ENCODE measurements at places on chromosomes 1 and 21.

DNA sequence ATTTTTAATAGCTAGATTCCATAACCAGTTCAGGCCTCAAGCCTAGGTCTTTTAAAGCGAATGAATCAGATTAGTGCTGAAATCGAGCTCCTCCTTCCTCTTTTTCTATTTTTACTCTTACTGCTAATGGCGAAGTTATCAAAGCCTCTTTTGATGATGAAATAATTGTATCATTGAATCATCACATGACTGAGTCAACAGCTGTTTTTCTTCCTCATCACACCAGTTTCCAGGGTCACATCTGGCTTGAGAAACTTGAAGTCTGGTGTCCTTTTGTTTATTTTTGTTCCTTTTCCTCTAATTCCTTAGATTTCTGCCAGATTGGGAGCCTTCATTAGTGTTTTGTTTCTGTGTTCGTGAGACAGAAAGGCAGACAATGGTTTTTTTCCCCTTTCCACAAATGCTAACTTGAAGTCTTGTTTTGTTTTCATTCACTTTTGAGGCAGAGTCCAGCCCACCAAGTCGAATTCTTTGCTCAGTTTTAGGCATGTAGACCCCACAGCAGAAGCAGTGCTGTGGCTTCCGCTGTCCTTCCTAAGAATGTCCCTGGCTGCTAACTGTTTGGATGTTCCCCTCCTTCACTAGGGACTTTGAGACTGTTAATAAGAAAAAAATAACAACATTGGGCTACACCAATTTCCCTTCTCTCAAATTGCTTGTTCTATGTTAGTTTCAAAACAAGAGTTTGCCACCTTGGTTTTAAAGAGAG, 51.9 kb upstream of the FMOD start:
- no peak for DNase-seq

DNA sequence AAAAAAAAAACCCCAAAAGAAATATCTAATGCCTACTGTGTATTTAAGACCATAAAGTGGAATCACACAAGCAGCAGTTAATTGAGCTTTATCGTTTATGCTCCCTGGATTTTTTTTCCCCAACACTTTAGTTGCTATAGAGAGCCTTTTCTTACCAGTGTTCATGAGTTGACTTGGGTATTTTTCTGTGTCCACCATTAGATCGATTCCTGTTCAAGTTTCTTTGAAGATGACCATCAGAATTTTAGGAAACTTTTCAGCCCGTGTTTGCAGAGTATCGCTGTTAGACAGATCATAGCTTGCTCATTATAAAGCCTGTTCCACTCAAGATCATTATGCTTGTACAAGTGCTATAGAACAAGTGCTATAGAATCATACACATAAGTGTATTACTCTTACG, 1.5 kb downstream of the RALGPS2 start:
- no peak for DNase-seq

DNA sequence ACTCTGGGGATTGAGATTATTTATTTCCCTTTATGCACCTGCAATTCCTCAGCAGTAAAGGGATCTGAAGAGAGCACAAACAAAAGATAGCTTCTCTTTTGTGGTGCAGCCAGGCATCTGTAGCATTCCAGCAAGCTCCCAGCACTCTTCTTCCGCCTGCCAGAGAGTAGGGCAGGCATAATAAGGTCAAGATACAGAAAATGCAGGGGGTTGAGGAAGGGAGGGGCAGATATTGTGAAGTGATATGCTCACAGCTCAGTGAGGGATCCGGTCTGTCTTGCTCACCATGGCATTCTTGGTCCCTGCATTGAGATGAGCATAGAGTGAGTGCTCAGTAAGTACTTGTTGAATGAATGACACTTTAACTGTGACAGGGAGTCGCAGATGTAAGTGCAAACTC, 23.9 kb downstream of the FASLG start:
- no peak for DNase-seq

- no peak for DNase-seq
Measured at GRCh38 chr1:47650205-47650604, 212.4 kb downstream of the FOXD2 start.

DNA sequence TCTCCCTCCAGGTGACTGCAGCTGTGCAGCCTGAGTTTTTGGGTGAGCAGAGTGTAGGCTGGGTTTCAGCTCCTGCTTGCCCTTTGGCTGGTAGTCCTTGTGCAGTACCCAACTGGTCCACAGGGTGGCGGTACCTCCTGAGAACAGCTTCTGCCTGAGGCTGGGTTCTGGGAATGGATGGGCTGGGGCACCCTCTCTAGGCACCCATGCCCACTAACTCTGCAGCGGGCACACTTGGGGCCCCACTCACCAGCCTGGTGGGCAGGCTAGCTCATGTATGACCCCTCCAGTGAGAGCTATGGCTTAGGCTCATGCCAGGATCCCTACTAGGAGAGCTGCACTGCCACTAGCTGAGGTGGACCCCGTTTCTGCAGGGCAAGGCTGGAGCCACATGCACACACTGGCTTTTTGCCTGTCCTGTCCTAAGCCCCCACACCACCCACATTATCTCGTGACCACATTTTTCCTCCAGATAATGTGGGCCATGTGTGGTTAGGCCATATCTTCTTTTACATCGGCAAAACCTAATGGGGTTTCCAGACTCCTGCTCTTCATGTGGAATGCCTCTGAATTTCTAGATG, 15.5 kb upstream of the GSTM4 start:
- peak; percentile 86 for DNase-seq

GRCh38 chr1:151492120-151492519, 19.1 kb upstream of the CGN start:
- no peak for DNase-seq

DNA sequence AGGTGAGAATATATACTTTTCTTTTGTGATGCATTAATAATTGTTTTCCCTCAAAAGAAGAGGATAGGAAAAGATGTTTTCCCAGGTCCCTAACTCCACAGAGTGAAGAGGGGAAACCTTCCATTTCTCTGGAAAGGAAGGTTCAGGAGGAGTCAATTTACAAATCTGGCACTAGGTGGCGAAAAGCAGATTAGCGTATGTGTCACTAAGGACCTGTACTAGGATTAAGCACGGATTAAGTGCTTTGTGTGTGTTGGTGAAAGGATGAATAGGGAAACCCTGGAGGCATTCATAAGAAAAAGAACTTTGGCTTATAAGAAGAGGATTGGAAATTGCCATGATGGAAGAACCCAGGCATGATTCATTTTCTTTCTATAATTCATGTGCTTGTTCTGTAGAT, 410.1 kb upstream of the PLXNA2 start:
- DNase-seq: no peak

DNA sequence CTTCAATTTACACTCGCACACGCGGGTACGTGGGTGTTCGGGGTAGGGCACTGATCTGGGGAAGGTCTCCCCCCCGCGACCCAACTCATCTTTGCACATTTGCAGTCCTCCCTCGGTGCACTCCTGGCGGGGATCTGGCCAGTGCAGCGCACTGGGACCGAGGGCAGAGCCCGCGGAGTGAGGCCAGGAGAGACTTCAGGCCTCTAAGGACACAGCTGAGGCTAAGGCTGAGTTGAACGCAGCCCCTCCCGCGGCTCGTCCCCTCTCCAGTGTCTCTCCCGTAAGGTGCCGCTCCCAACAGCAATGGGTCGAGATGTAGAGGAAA, 936 bp upstream of the NCAM2 start:
- DNase-seq: no peak

DNA sequence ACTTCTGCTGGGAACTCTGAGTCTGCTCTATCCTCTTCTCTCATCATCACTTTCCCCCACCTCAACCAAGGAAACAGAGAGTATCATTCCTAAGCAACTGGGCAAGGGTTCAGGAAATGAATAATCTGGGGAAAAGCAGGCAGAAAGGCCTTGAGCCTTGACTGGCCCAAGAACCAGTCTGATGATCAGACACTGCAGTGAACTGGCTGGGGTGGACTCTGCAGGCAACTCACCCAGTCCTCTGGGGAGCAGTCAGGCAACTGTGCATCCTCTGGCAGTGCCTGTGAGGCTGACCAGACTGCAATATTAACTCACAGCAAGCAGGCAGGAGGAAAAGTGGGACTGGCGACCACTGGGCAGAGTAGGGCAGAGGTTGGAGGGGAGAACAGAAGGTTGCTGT, 991 bp downstream of the ANKRD35 start:
- no peak for DNase-seq

GRCh38 chr21:44760376-44760775, 41.2 kb downstream of the UBE2G2 start:
- no peak for DNase-seq

- peak; percentile 91 for DNase-seq
Measured at GRCh38 chr1:204411451-204412204, at the start of gene PPP1R15B. Gene PPP1R15B, minus strand, starts transcription at chr1:204411817. Its CDS starts 406 bp downstream, at chr1:204411411.

- no peak for DNase-seq
Measured at GRCh38 chr1:3674100-3675094, 22.1 kb downstream of the TP73 start.

DNA sequence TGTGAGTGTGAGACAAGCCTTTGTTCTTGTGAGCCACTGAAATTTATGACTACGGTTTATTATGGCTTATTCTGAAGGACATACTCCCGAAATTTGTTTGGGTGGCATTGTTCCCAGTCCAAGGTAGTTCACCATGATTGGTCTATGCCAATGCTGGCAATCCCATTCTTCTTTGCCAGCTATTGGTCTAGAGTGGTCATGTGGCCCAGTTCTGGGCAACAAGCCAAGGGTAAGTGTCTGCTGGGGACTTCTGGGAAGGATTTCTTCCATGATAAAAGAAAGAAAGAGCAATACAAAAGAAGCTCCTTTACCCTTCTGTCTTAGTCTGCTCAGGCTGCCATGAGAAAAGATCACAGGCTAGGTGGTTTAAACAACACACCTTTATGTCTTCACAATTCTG, 201.6 kb downstream of the SLC35F3 start:
- DNase-seq: no peak

Data from activated CD8-positive, alpha-beta memory T cell treated with anti-CD3 and anti-CD28 coated beads for 1 hour (primary cell).